ENCODE measurements at places on chromosomes 3 and 15. TPM values are rescaled to one million over a fixed set of nuclear protein-coding genes. Genes with fewer than 3 reads are reported as not detected.

- DNase-seq = no peak
These were observed 868.8 kb downstream of the NTRK3 start for GRCh38 chr15:87387766-87388165.

DNA sequence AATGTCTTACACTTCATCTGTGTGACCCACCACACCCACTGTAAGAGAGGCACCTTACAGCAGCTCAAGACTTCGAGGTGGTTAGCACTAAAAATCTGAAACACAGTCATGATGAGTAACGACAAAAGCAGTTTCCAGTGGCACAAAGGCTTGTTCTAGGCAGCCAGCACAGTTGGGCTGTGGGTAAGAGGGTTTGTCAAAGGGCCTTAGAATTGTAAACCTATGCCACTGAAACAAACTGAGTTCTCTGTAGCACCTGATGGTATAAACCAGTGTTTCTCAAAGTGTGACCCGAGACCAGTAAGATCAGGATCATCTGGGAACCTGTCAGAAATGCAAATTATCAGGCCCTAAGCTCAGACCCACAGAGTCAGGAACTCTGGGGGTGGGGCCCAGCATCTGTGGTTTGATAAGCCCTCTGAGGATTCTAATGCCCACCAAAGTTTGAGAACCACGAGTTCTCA, 36.5 kb downstream of the DAPK2 start:
- DNase-seq = no peak

- DNase-seq = no peak
These were observed 624.5 kb upstream of the ROBO2 start for GRCh38 chr3:76415384-76415783.

- DNase-seq = no peak
These were observed 773.7 kb upstream of the NR2F2 start for GRCh38 chr15:95556866-95557225.

GRCh38 chr15:58241872-58242271, 103.7 kb downstream of the AQP9 start:
- DNase-seq = no peak

DNA sequence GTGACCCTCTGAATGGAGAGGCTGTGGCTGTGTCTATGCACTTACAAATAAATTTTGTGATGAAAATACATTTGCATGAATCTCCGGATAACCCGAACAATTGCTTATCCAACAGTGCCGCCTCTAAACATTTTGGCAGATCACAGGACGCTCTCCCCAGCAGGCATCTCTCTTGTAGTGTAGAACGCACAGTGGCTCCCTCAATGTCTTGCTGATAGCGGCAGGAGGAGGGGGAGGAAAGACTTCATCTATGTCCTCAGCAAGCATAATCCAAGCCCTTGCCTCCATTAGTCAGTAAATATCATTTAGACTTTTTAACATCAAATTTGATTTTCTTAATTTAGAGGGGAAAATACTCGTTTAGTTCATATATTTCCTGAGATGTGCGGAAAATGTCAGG, 318.1 kb upstream of the IGF1R start:
- no peak for DNase-seq

DNA sequence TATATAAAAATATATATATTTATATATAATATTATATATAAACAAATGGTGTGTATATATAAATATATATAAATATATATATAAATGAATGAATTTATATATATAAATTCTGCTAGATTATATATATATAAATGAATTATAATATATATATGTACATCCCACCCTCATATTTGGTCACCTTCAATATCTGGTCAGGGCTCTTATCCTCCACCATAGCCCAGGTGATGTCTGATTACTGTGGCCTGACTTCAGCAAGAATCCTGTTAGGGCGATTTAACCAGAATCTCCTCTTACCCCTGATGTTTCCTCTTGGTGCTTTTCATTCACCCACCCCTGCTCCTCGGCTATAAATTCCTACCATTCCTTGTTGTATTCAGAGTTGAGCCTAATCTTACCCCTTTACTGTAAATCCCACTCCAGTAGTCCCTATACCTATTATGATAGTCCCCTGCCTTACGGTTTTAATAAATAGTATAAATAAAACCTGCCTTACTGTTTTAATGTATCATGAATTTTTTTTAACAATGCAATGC, 439.6 kb downstream of the PLOD2 start:
- no peak for DNase-seq

GRCh38 chr15:87572381-87572910, 684.1 kb downstream of the NTRK3 start:
- DNase-seq = no peak

- peak; percentile 57 for DNase-seq
These were observed 136.9 kb downstream of the NUP210 start for GRCh38 chr3:13282986-13283876.

- no peak for DNase-seq
These were observed 142.2 kb upstream of the MRPS22 start for GRCh38 chr3:139201446-139202225.

- no peak for DNase-seq
These were observed 38.6 kb downstream of the SGO1 start for GRCh38 chr3:20147361-20147760.

DNA sequence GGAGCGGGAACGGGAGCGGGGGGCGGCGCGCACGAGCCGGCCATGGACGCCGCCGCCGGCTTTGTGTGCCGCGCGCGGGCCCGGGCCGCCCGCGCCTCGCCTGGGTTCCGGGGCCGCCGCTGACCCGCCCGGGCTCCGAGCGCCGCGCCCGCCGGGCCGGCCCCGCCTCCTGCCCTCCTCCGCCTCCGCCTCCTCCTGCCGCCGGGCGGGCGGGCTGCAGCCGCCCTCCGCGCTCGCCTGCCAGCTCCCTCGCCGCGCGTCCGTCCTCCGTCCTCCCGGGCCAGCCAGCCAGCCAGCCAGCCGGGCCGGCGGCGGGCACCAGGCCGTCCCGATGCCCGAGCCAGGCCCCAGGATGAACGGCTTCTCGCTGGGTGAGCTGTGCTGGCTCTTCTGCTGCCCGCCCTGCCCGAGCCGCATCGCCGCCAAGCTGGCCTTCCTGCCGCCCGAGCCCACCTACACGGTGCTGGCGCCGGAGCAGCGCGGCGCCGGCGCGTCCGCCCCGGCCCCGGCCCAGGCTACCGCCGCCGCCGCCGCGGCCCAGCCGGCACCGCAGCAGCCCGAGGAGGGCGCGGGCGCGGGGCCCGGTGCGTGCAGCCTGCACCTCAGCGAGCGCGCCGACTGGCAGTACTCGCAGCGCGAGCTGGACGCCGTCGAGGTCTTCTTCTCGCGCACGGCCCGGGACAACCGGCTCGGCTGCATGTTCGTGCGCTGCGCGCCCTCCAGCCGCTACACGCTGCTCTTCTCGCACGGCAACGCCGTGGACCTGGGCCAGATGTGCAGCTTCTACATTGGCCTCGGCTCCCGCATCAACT, at the start of gene ABHD17C:
Gene ABHD17C (plus strand): TSS at position 212 of the 812 bp plus-strand sequence. CDS start 120 bp downstream, at position 332.
- peak; percentile 69 for DNase-seq

- no peak for DNase-seq
These were observed 38.6 kb downstream of the IGF1R start for GRCh38 chr15:98686983-98687382.

GRCh38 chr15:98384328-98385029, 263.9 kb upstream of the IGF1R start:
- DNase-seq = no peak

DNA sequence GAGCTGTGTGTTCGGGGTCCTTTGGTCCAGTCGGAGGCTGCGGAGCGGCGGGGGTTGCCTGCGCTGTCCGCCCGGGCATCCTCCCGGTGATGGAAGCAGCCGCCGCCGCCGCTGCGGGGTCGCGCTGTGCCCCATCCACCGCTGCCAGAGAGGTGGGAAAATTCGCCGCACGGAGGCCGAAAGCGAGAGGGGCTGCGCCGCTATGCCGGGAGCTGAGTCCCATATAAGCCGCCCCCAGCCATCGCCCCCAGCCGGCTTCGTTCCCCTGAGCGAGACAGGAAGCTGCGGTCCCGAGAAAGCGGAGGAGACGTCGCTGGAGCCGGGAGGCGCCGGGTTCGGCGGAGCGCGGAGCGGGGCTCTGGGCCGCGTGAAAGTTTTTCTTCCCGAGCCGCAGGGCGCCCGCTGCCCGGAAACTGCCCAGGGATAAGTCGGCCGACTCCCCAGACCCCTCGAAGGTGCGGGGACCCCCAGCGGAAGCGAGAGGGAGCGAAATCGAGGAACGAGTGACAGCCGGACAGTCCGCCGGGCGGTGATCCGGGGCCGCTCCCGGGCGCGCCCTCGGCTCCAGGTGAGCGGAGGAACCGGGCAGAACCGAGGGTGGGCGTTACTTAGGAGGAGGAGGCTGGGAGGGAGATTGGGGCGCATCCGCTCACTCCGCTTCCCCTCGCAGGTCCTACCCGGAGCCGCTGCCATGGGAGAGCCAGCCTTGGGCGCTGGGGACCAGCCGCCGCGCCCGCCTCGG, 574 bp downstream of the CHST2 start:
- peak; percentile 68 for DNase-seq

GRCh38 chr3:162842549-162843216, 1346.1 kb downstream of the OTOL1 start:
- DNase-seq = no peak

GRCh38 chr3:71219744-71220638, 363.5 kb downstream of the FOXP1 start:
- no peak for DNase-seq

DNA sequence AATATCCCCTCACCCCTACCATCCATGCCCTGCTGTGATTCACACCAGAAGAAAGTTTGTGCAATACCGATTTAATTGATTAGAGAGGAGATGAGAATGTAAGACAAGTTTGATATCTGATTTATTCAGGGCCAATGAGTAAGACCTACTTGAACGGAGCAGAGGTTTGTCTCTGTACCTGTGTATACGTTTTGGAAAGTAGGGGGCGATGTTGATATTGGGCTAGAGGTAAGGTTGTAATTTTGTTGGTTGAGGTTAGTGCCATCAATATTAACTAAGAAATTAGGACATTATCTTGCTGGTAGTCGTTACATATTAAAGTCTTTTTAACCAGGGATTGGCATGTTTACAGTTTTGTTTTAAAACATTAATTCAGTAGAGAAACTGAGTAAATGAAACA, 20.5 kb downstream of the EAF2 start:
- DNase-seq = no peak

DNA sequence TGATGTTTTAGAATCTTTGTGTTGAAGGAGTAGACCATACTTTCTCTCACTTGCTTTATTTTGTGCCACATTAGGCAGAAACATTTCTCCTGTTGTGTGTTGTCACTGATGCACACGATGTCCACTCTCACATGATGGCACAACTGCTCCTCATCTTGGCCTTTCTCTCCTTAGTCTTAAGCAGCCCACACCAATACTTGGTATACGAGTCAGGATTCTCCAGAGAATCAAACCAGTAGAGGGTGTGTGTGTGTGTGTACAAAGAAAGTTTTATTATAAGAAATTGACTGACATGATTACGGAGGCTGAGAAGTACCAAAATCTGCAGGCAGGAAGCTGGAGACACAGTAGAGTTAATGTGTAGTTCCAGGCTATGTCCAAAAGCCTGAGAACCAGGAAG, 187.1 kb downstream of the ALCAM start:
- no peak for DNase-seq

DNA sequence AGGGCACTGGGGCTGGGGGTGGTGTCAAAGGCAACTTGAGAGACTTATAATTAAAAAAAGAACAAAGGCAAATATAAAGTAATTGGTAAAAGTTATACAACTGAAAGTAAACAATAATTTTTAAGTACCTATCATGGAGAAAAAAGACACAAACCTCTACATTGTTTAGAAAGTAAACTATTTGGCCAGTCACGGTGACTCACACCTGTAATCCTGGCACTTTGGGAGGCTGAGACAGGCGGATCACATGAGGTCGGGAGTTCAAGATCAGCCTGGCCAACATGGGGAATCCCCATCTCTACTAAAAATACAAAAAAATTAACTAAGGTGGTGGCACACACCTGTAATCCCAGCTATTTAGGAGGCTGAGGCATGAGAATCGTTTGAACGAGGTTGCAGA, 25.8 kb downstream of the RPSA start:
- no peak for DNase-seq

- no peak for DNase-seq
These were observed 3.5 kb downstream of the SPATA12 start for GRCh38 chr3:57064001-57064400.

GRCh38 chr15:85897207-85897894, 102.6 kb upstream of the KLHL25 start:
- DNase-seq = no peak

The EFCC1 gene
- 0.14 TPM for total RNA-seq

The DALRD3 gene
- 27.9 TPM for total RNA-seq

The PLA2G4D gene
- not detected for total RNA-seq

The CPLX3 gene
- total RNA-seq = 0.17 TPM

The ZPLD1 gene
- not detected for total RNA-seq

All from activated naive CD8-positive, alpha-beta T cell treated with anti-CD3 and anti-CD28 coated beads, Interleukin-2, amount 10 ng/mL, durations not matched to agents 7 days and 5 days (primary cell).